Activated naive CD4-positive, alpha-beta T cell (primary cell): ENCODE measurements at places on chromosomes 3 and 15.

- DNase-seq = no peak
Measured at GRCh38 chr3:115217678-115218451, 70.8 kb upstream of the ZBTB20 start.

GRCh38 chr3:142888481-142889211 lies at the start of gene PCOLCE2:
Gene PCOLCE2 (minus strand): TSS chr3:142889083. CDS start chr3:142888896, 187 bp downstream.
- DNase-seq = no peak

GRCh38 chr3:159882367-159882766 lies 106.3 kb upstream of the IL12A start:
- no peak for DNase-seq

DNA sequence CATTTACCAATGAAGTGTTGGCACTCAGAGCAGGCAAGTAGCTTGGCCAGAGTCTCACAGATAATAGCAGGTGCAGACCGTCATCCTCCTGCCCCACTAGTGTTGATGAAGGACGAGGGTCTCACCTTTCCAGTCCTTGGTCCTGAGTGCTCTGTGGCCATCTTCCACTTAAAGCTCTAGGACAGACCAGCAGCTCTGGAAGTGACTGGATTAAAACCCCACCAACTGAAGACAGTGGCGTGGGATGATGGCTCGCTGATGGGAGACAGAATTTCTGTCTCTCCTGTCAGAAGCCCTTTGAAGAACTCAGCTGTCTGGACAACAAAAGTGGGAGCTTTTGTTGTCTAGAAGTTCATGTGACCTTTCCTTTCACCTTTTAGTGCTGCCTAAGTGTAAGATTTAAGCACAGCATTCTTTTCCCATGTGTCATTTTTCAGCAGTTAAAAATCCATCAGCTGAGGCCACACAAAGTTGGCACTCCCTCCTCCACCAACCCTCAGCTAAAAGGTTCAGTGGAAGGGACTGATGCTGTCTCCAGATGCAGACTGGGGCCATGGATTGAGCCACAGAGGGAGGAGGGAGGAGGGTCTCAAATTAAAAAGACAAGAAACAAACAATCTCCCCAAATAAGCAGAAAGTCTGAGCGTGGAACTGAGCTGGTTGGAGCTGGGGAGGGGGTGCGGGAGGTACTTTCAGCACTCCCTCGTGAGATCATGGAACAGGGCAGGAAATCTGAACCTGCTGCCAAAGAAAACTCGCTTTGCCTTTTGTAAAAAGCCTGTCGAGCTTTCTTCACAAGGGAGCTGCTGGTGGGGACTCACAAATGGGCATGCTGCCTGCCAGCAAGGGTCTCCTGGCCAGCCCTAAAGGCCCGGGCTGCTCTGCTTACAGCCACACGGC lies 148.5 kb upstream of the CTDSPL start:
- DNase-seq = no peak

GRCh38 chr15:35522061-35522460 lies 23.9 kb downstream of the DPH6 start:
- no peak for DNase-seq

DNA sequence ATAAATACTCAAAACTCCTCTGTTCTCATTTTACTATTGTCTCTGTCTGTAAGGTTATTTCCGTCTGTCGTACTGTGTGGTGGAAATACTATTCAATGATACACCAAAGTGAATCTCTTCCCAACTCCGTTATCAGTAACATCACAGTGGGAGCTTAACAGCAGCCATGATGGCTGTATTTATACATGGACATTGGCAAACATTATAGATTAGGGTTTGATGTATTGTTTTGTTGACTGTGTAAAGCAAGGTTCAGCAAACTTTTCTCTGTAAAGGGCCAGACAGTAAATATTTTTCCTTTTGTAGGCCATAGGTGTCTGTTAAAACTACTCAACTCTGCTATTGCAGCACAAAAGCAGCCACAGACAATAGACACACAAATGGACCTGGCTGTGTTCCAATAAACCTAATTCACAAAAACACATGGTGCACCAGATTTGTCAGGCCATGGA lies 23.2 kb downstream of the LIPC start:
- no peak for DNase-seq

DNA sequence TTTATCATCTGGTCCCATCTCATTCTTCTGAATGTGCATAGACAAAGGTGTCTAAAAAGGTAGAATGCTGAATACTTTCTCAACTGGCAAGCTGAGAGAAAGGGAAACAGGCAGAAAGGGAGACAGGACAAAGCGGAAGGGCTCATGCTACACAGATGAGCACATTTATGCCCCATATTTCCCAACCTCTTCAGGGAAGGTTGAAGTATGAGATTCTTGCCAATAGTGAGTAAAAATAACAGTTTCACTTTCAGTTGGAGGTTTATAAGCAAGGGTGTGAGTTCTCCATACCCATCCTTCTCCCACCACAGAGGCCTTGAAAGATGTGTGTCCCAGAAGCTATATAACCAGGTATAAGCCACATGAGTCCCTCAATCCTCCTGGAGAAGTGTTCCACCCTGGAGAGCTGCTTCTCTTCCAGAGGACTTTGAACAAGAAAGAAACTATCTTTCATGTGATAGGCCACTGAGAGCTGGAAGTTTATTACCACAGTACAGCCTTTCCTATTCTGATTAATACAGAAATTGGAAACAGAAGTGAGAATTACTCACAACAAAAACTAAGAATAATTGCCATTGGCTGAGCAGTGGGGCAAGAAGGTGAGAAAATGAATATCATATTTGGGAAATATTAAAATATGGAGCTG lies 709.4 kb upstream of the NR2F2 start:
- no peak for DNase-seq

GRCh38 chr15:50886611-50887345 lies 21.7 kb upstream of the AP4E1 start:
- DNase-seq = no peak

DNA sequence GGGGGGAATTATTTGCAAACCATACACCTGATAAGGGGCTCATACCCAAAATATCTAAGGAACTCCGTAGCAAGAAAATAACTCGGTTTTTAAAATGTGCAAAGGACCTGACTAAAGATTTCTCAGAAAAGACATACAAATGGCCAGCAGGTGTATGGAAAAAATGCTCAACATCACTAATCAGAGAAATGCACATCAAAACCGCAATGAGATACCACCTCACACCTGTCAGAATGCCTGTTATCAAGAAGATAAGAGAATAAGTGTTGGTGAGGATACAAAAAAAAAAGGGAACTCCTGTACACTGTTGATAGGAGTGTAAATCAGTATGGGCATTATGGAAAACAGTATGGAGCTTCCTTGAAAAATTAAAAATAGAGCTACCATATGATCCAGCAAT lies 89.4 kb downstream of the C3orf70 start:
- no peak for DNase-seq

DNA sequence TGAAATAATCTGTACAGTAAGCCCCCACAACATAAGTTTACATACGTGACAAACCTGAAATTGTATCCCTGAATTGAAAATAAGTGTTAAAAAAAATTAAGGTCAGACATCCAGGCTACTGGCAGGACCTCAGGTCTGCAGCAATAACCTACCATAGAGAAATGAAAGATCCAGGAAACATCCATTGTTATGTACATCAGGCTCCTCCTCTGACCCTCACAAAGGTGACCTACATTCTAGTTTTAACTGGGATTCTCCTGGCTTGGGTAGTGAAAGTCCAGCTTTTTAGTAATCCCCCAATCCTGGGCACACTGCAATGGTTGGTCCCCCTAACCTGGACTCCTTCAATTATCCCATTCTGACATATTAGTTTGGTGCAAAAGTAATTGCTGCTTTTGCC lies 749.6 kb upstream of the LMCD1 start:
- no peak for DNase-seq
